Stimulated activated CD4-positive, alpha-beta T cell treated with anti-CD3 and anti-CD28 coated beads, Interleukin-4, amount 100 ng/mL, for 4 hours (primary cell): ENCODE measurements at places on chromosomes 13 and 19.

- DNase-seq: no peak
Measured at GRCh38 chr19:11281356-11282049, 14.5 kb upstream of the TSPAN16 start.

GRCh38 chr13:90430127-90430526 is 917.4 kb upstream of the MIR17HG start:
- DNase-seq: no peak

DNA sequence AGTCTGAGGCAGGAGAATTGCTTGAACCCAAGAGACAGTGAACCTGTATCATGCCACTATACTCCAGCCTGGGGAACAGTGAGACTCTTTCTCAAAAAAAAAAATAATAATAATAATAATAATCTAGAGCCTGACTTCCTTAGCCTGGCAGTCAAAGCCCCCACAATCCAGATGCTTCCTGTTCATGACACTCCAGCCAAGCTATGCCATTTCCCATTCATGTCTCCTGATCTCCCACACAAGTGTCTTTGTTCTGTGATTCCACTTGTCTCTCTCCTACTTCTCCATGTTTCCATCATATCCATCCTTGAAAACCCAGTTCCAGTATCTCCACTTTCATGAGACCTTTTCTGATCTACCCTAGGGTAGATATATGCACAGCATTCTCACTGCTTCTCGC is 150.7 kb downstream of the FOXO1 start:
- no peak for DNase-seq

- DNase-seq: no peak
Measured at GRCh38 chr19:49425922-49426592, 869 bp downstream of the GFY start.

DNA sequence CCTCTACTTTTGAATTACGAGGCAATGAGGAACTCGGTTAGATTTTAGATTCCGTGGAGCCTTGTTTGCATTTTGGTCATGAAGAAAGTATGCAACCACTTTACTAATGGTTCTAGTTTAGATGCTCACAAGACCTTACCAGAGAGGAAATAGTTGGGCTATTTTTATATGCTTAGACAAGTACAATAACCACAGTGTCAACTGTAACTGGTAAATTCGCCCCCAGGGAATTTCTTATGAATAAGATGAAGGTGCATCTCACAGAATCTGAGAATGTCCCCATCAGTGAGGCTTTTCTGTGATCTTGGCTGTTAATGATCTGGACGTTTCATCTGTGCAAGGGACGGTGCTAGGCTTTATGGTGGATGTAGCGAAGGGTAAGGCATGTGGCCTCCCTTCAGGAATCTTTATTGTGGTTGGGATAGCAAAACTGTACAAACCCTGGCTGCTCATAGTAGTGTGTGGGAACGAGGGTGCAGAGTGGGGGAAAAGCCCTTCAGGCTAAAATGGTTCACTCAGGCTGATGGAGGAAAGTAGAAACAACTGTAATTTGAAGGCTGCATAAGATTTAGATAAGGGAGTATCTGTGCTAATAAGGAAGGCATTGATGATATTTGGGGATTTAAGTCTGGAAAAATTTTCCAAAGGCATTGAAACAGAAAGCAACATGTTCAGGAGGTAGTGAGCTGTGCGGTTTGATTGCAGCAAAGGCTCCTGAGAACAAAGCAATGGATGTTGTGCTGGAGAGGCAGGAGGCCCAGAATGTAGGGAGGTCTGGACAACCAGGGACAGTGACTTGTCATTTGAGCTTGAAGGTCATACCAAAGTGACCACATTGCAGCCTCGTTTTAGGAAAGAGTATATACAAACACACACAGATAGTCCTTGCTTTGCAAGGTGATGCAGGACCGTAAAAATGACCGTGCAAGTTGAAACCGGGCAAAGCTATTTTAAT is 28.4 kb downstream of the UBAC2 start:
- DNase-seq: no peak

- peak; percentile 11 for DNase-seq
Measured at GRCh38 chr13:26971990-26972887, 199.4 kb downstream of the USP12 start.

DNA sequence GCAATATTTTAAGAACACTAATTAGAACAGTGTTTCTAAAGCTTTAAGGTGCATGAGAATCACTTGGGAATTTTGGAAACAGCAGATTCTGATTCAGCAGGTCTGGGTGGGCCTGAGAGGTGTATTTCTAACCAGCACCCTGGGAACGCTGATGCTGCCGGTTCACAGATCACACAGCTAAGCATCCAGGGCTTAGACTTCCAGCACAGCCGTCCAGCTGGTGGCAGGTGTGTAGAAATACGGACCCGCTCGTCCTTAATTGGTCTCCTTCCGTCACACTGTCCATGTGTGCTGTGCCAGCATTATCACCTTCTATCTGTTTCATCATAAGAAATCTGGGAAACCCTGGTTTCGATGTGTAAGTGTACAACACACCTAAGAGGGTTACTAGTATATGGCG is 1029.0 kb downstream of the EFNB2 start:
- DNase-seq: no peak

DNA sequence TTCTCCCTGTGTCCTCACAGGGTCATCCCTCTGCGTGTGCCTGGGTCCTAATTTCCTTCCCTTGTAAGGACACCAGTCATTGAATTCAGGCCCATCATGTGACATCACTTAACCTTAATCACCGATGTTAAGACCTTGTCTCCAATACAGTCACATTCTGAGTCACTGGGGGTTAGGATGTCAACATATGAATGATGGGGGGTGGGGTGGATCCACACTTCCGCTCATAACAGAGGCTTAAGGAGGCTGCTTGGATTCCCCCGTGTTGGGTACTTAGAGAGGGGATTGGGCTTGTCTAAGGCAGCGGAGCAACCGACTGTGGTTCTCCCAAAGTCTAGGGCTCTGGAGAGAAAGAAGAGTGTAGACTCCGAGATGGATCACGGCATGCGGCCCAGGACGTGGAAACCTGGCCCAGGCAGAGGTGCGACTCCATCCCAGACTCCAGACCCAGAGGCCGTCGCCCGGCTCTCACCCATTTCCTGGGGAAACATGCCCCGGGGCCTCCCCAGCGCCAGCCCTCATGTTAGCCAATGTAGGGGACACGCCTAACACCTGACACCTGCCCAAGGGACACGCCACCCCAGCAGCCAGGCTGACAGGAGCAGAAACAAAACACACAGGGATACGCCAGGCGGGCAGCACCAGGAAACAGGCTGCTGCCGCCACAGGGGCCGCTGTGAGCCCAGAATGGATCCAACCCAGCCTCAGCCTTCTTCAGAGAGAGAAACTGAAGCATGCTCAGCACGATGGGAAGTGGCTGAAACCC is 17.1 kb upstream of the IGLON5 start:
- no peak for DNase-seq

- DNase-seq: peak; percentile 42
Measured at GRCh38 chr13:52195401-52195837, 36.0 kb upstream of the NEK3 start.

DNA sequence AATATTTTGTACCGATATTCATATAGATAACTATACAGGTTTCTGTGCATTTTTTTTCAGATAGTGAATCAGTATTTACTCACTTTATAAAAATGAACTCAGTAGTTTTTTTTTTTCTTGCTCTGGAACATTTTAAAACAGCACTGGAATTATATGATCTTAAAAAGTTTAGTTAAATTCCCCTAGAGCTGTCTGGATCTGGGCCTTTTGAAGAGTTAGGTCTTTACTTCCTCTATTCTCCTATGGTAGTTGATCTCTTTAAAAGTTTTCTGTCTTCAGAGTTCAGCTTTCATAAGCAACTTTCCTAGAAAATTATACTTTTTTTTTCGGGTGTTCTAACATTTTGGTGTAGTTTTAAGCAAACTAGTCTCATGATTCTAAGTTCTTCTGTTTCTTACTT is 21.8 kb upstream of the RBM26 start:
- no peak for DNase-seq

GRCh38 chr13:71516521-71516920 is 350.5 kb downstream of the DACH1 start:
- DNase-seq: no peak

DNA sequence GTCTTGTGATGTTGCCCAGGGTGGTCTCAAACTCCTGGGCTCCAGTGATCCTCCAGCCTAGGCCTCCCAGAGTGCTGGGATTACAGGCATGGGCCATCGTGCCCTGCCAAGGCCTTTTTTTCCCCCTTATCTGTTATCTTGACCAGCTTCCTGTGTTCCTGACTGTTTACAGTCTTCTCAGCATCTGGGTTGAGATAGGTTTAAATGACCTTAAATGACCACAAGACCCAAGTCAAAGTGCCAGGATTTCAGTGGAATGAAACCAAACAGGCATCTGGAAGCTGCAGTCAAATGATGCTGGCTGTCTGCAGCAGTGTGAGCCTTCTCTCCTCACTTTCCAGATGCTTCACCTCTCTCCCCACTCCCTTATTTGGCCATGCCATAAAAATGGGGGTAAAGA is 114.2 kb upstream of the CLDN10 start:
- DNase-seq: no peak

GRCh38 chr13:36135876-36136275 is 4.7 kb upstream of the DCLK1 start:
- DNase-seq: no peak

DNA sequence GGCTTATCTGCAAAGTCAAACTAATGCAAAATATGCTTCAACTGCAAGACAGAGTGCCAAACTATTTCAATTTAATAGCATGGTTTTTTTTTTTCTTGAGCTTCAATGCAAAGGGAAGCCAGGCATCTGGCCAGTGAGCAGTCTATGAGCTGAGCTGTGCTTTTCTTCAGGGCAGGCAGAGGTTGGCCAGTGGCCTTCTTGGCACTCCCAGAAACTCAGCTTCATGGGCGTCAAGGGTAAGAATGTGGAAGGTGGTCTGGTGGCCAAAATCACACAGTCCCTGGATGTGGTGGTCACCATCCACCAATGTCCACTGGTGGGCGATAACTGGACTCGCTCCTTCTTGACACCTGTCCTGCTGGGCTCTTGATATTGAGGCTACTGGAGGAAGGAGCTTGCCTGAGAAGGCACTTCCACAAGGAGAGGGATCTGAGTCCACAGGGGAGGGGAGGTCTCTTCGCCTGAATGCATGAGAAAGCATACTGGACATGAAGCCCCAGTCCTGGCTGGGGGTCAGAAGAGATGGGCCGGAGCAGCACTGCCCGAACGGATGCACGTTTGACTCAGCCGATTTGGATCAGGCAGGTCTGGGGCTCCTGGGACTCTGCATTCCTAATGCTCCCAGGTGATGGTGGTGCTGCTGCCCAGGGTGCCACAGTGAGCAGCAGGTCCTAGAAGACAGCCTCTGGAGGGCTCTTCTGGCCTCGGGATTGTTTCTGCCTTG is 17.1 kb downstream of the COL4A2 start:
- no peak for DNase-seq

GRCh38 chr13:80040196-80040980 is 300.5 kb downstream of the SPRY2 start:
- no peak for DNase-seq

DNA sequence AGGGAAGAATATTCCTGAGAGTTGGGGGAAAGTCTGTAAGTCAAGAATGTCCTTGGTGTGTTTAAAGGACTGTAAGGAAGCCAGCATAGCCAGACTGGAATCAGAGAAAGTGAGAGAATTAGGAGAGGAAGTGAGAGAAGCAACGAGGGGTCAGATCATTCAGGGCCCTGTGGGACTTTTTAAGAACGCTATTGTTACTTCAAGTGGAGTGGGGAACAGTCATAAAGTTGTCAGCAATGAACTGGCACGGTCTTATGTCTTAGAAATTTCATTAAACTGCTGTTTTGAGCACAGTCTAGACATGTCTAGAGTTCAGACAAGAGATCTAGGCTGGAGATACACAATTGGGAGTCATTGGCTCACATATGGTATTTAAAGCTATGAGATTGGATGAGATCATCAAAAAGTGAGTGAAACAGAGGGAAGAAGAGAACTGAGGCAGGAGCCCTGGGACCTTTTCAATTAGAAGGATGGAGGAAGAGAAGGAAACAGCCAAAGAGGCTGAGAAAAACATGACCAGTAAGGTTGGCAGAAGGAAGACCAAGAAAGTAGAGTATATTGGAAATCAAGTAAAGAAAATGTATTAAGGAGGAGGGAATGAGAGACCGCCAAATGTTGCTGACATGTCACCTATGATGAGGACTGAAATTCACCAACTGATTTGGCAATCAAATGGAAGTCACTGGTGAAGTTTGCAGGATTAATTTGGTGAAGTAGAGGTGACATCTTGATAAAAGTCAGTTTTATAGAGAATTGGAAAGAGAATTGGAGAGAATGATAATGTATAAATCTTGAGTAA is 263.5 kb downstream of the GPC5 start:
- DNase-seq: no peak

GRCh38 chr13:44317752-44318151 is 55.9 kb upstream of the SERP2 start:
- DNase-seq: no peak

- no peak for DNase-seq
Measured at GRCh38 chr13:69796256-69796655, 311.4 kb upstream of the ATXN8OS start.

DNA sequence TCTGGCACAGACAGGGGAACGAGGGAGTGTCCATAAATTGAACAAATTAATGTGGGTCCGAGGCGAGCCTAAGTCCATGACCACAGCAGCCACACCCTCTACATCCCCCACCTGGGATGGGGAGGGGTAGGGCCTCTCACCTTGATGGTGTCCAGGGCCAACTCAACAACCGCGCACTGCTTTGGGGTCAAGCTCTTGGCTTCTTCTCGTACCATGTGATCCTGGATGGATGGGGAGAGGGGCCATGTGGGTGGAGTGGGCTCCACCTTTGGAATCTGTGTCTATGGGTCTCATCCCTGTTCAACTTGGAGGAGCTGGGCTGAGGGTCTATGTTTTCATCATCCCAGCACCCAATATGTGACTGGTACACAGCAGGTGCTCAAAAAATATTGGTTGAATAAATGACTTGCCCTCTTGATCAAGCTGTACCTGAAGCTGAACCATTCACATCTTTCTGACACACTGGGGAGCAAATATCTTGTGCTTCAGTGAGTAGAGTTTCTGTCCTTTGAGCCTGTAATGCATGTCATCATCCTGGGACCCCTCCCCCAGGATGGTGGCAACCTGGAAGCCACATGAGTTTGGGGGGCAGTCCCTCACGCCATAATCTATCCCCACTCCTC is 62.9 kb downstream of the COLGALT1 start:
- DNase-seq: no peak

DNA sequence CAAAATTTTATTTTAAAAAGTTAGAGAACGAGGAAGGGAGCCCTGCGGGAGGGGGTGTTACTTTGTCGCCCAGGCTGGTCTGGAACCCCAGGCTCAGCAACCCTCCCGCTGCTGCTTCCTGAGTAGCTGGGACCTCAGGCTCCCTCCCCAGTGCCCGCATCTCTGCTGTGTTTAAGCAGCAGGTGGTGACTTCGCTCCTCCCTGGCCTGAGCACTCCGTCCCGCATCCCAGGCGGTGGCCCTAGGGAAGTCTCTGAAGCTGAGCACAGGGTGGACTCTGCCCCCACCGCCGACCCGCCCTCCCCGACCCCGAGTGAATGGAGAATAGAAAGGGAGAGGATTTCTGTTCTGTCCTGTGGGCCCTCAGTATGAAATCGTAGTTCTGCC is 30.5 kb downstream of the ZNF701 start:
- DNase-seq: peak; percentile 5

GRCh38 chr19:1457031-1457739 is 7.3 kb downstream of the APC2 start:
- no peak for DNase-seq

- no peak for DNase-seq
Measured at GRCh38 chr13:21443171-21443570, 15.9 kb downstream of the ZDHHC20 start.
